Natural killer cell (primary cell): ENCODE measurements at places on chromosomes 6 and 20. TPM values are rescaled to one million over a fixed set of nuclear protein-coding genes. Genes with fewer than 3 reads are reported as not detected.

The KCNG1 gene
- not detected for total RNA-seq

GRCh38 chr6:161347125-161347524, 73.3 kb upstream of the AGPAT4 start:
- DNase-seq = no peak
- H3K27ac ChIP-seq = no peak overlapping the region
- no peaks in the 10 kb centered on the region for H3K36me3 ChIP-seq

- H3K27me3 ChIP-seq = no peaks in the 10 kb centered on the region
- no peak for DNase-seq
- H3K36me3 ChIP-seq = no peaks in the 10 kb centered on the region
- H3K27ac ChIP-seq = no peak overlapping the region
These were observed 76.7 kb upstream of the SYNJ2 start for GRCh38 chr6:157904999-157905398.

The ETV7 gene
- total RNA-seq = 2.8 TPM

The TREM1 gene
- total RNA-seq = 9.5 TPM

DNA sequence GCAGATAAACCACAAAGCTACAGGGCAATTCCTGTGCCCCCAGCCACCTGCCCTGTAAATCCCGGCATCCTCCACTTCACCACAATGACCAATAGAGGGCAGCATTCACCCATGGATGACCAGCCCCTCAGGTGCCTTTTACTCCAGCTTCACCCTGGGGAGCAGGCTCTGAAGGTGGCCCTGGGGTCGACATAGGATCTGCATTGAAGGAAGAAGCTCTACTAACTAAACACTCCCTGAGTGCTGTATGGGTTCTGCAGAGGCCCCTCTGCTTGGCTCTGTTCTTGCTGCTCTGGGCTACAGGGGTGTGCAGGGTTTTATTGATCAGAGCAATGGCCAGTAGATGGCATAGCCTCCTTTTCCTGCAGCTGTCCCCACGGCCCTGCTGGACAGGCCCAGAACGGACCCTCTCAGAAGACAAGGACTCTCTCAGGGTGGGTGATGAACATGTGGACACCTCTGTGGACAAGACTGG, 20.3 kb downstream of the CST4 start:
- H3K27me3 ChIP-seq = no peaks in the 10 kb centered on the region
- no peak overlapping the region for H3K4me3 ChIP-seq
- DNase-seq = peak; percentile 60
- H3K27ac ChIP-seq = no peak overlapping the region

DNA sequence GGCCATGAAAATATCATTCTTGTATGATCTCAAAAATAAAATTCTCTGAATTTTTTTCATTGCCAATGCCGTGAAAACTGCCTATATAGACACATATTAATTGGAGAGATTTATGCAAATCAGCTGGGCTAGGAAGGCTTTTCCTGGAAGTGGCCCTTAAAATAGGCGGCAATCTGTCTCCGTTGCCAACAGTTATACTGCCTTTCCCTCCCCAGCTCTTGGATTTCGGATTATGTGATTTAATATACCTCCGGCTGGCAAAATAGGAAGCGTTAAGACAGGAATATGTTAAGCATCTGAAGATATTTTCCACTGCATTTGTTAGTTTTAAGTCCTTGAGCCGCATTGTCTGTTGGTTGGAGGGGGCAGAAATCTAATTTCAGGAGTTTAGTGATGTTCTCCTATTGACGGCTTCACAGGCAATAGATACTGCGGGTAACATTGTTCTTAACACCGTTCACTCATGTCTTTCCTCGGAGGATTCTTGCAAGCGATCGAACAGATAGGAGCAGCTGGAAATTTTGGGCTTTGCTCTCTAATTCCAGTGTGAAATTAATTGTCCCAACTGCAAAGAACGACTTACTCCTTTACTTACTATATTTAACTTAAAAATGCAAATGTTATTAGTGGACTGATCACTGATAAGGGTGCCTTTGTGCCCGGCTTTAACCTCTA, 113.3 kb downstream of the LINC00237 start:
- H3K36me3 ChIP-seq = no peaks in the 10 kb centered on the region
- H3K27ac ChIP-seq = no peak overlapping the region
- no peak overlapping the region for H3K4me3 ChIP-seq
- no peaks in the 10 kb centered on the region for H3K4me1 ChIP-seq
- no peak for DNase-seq

- no peak overlapping the region for H3K4me3 ChIP-seq
- no peaks in the 10 kb centered on the region for H3K4me1 ChIP-seq
- H3K27ac ChIP-seq = no peak overlapping the region
These were observed 325.6 kb downstream of the UBE3D start for GRCh38 chr6:82740072-82740471.

The ATP9A gene
- 1.4 TPM for total RNA-seq

GRCh38 chr6:398558-399078, 7.1 kb downstream of the IRF4 start:
- peaks cover 14% of the 10 kb centered on the region for H3K4me1 ChIP-seq
- H3K27ac ChIP-seq = no peak overlapping the region
- peaks cover 1% of the 10 kb centered on the region for H3K27me3 ChIP-seq
- H3K36me3 ChIP-seq = peaks cover 11% of the 10 kb centered on the region
- H3K4me3 ChIP-seq = no peak overlapping the region

The DACT2 gene
- not detected for total RNA-seq

GRCh38 chr20:57352305-57352704, 1.2 kb downstream of the RAE1 start:
- H3K27me3 ChIP-seq = no peaks in the 10 kb centered on the region
- no peak for DNase-seq
- H3K4me1 ChIP-seq = peaks cover 10% of the 10 kb centered on the region
- H3K27ac ChIP-seq = no peak overlapping the region
- H3K36me3 ChIP-seq = peaks cover 35% of the 10 kb centered on the region

GRCh38 chr20:48716086-48716485, 111.7 kb downstream of the PREX1 start:
- no peak overlapping the region for H3K4me3 ChIP-seq
- peaks cover 1% of the 10 kb centered on the region for H3K36me3 ChIP-seq
- H3K27me3 ChIP-seq = no peaks in the 10 kb centered on the region
- peaks cover 87% of the 10 kb centered on the region for H3K4me1 ChIP-seq
- DNase-seq = peak; percentile 53

The RUNX2 gene
- 19.2 TPM for total RNA-seq

The PMEPA1 gene
- total RNA-seq = 1.2 TPM

The FAM83C gene
- not detected for total RNA-seq

DNA sequence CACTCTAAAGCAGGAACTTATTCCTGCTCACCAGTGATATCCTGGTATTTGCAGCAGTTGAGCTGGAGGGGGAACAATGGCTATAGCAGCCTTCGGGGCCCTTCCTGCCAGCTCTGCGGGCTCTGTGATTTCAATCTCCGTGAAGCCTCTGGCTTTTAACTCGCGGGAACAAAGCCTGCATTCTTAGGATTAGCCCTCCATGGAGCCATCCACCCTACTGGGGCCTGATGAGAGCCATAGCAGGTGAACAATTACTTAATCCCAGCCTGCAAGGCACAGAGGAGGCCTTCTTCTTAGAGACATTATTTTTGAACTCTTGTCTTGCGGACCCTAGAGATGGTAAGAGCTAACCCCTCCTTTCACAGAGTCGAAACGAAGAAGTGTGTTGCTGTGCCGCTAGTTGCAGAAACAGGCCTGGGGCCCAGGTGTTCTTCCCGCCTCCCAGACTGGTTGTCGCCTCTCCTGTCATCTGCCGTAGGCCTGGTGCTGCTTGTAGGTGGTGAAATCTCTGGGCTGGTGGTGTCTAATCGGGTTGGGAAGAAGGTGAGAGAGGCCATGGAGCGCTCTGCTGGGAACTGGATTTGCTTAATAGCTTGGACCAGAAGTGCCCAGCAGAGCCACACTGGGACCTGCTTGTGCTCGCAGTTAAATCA, 9.7 kb downstream of the GHRH start:
- H3K4me3 ChIP-seq = no peak overlapping the region
- H3K27ac ChIP-seq = no peak overlapping the region
- H3K27me3 ChIP-seq = no peaks in the 10 kb centered on the region
- H3K4me1 ChIP-seq = no peaks in the 10 kb centered on the region
- no peak for DNase-seq
- no peaks in the 10 kb centered on the region for H3K36me3 ChIP-seq

GRCh38 chr6:22825210-22825609, 255.8 kb downstream of the HDGFL1 start:
- H3K36me3 ChIP-seq = no peaks in the 10 kb centered on the region
- no peak overlapping the region for H3K27ac ChIP-seq
- H3K27me3 ChIP-seq = no peaks in the 10 kb centered on the region

The ELOVL4 gene
- not detected for total RNA-seq

DNA sequence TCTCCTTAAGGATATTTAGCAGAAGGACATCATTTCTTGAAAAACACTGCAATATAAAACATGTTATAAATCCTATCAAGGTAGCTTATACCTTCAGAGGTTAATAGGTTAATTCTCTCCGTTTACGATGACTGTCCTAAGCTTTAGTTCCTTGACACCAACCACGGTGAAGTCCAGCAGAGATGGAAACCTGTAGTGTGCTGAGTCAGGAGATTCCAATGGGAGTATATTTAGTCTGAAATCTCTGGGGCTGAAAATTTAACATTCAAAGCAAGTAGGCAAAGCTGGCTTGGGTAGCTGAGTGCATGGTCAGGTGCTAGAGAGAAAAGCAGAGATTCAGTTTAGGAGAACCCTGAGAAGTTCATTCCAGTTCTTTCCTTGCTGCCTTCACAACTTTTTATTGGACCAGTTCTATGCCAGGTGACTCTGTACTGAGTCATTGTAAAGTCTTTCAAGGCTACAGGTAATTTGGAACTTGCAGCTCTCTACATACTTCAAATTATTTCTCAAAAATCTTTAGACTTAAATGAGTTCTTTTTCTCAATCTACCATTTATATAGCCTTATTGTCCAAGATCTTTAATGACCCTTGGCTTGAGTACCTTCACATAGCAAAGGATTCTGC, 1009.4 kb upstream of the FLRT3 start:
- H3K4me3 ChIP-seq = no peak overlapping the region
- H3K36me3 ChIP-seq = no peaks in the 10 kb centered on the region
- H3K27ac ChIP-seq = no peak overlapping the region
- H3K27me3 ChIP-seq = no peaks in the 10 kb centered on the region
- DNase-seq = no peak

GRCh38 chr20:63741676-63742380, 2.3 kb downstream of the SLC2A4RG start:
- peaks cover 36% of the 10 kb centered on the region for H3K4me1 ChIP-seq
- no peak overlapping the region for H3K27ac ChIP-seq
- no peak for DNase-seq
- peaks cover 12% of the 10 kb centered on the region for H3K36me3 ChIP-seq
- H3K4me3 ChIP-seq = no peak overlapping the region

- peaks cover 19% of the 10 kb centered on the region for H3K36me3 ChIP-seq
- H3K4me1 ChIP-seq = no peaks in the 10 kb centered on the region
- no peaks in the 10 kb centered on the region for H3K27me3 ChIP-seq
- H3K4me3 ChIP-seq = no peak overlapping the region
- DNase-seq = no peak
These were observed 102.3 kb downstream of the CTNNBL1 start for GRCh38 chr20:37796121-37796520.

The CRYBG1 gene
- total RNA-seq = 16.3 TPM

- no peaks in the 10 kb centered on the region for H3K27me3 ChIP-seq
- H3K27ac ChIP-seq = no peak overlapping the region
- no peak overlapping the region for H3K4me3 ChIP-seq
- peaks cover 2% of the 10 kb centered on the region for H3K4me1 ChIP-seq
These were observed 217.5 kb upstream of the SUPT3H start for GRCh38 chr6:45595010-45595851.

The SAMD10 gene
- total RNA-seq = 17.6 TPM

- H3K27ac ChIP-seq = no peak overlapping the region
- DNase-seq = no peak
- no peaks in the 10 kb centered on the region for H3K27me3 ChIP-seq
- no peaks in the 10 kb centered on the region for H3K4me1 ChIP-seq
- no peaks in the 10 kb centered on the region for H3K36me3 ChIP-seq
These were observed 7.0 kb downstream of the EMILIN3 start for GRCh38 chr20:41359541-41360011.

DNA sequence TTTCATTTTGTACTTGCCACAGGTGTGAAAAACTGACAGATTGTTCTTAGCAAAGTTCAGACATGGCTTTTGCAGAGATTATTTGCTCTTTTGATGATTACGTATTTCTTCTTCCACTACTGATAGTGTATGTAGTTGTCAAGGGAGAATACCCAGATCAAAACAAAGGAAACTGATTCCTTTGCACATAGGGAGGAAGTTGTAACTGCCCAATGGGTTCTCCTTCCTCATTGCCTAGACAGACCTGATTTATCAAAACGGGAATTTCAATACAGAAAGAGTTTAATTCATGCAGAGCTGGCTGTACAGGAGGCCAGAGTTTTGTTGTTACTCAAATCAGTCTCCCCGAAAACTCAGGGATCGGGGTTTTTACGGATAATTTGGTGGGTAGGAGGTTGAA, 214.7 kb downstream of the BCAS1 start:
- no peak for DNase-seq
- H3K36me3 ChIP-seq = no peaks in the 10 kb centered on the region
- H3K4me1 ChIP-seq = peaks cover 4% of the 10 kb centered on the region
- H3K27ac ChIP-seq = no peak overlapping the region

- DNase-seq = no peak
- H3K27me3 ChIP-seq = no peaks in the 10 kb centered on the region
- H3K4me3 ChIP-seq = no peak overlapping the region
- no peaks in the 10 kb centered on the region for H3K36me3 ChIP-seq
- H3K27ac ChIP-seq = no peak overlapping the region
These were observed 231.1 kb upstream of the ZNF217 start for GRCh38 chr20:53824779-53825178.

DNA sequence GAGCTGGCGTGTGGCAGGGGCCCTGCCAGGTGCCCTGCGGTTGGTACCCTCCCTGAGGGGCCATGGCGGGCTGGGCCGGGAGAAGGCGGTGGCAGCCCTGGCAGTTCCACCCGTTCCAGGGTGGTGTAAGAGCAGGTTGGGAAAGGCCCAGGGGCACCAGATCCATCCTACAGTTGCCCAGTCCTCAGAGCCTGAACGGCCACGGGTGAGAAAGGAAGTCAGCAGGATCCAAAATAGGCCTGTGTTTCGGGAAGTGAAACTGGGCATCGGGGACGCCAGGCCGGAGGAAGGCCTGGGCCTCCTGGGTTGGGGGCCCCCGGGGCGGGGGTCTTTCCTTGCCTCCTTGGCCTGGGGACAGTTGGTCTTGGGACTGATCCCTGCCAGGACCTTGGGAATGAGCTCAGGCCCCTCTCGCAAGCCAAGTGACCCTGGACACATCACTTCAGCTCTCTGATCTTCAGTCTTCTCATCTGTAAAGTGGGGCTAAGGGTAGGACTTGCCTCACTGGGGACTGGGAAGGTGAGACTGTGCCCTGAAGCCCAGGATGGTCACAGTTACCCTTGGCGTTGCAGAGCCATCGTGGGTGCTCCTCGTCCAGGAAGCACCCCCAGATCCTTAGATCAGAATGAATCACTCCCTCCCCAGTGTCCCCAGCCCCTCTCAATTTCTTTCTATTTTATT, 18.1 kb upstream of the NOL4L start:
- no peak overlapping the region for H3K4me3 ChIP-seq
- no peak for DNase-seq

The SMOC2 gene
- total RNA-seq = not detected
